CD14-positive monocyte (primary cell): ENCODE measurements at places on chromosomes 5 and 9.

- peak; percentile 18 for DNase-seq
Observed at GRCh38 chr9:136119061-136119882, 597 bp upstream of the TMEM250 start.

GRCh38 chr9:3969590-3970260 lies 330.1 kb downstream of the GLIS3 start:
- DNase-seq, result no peak

- no peak for DNase-seq
Observed at GRCh38 chr5:32059761-32060530, 114.2 kb downstream of the GOLPH3 start.

DNA sequence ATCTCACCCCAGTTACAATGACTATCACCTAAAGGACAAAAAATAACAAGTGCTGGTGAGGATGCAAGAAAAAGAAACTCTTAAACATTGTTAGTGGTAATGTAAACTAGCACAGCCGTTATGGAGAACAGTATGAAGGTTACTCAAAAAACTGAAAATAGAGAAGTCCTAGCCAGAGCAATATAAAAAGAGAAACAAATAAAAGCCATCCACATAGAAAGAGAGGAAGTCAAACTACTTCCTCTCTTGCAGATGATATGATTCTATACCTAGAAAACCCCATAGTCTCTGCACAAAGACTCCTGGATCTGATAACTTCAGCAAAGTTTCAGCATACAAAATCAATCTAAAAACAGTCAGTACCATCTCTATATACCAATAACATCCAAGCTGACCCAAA lies 221.5 kb upstream of the FAM174A start:
- peak; percentile 8 for DNase-seq

DNA sequence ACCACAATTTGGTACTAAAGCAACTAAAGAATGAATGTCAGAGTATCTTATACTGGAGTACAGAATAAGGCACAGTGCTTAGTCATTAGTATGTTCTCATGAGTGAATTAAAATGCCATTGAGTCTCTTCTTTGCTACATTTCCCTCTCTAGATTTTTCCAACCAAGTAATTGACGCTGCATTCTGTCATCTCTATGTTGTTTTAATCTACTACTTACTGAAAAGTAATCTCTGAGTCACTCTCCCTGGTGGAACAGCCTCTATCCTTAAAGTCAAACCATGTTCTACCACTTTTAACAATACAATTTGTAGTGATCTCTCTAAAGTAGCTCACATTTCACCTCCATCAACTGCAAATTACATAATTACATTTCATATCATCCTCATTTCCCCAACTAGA lies 495.1 kb downstream of the CDH18 start:
- DNase-seq, result no peak

DNA sequence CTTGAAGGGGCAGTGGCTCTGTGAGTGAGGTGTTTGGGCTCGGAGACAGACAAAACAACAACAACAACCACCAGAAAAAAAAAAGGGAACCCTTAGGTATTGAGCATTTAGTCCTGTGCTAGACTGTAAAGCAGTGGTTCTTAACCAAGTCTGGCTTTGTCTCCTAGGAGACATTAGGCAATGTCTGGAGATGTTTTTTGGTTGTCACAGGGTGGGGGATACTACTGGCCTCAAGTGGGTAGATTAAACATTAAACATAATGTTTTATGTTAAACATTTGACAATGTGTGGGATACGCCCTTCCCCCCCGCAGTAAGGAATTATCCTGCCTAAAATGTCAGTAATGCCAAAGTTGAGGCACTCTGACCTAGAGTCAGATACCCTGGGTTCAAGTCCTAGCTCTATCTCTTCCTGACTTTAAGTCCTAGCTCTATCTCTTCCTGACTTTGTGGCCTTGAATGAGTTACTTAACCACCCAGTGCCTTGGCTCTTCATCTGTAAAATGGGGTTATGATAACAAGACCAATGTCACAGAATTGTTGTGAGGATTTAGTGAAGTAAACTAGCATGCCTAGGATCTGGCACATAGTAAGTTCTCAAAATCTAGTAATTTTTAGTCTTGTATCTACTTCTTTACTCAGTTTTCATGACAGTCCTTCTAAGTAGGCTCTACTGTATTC lies 1.8 kb downstream of the TRIM32 start:
- DNase-seq, result no peak

- DNase-seq, result no peak
Observed at GRCh38 chr5:168879331-168879730, 300.2 kb upstream of the PANK3 start.

DNA sequence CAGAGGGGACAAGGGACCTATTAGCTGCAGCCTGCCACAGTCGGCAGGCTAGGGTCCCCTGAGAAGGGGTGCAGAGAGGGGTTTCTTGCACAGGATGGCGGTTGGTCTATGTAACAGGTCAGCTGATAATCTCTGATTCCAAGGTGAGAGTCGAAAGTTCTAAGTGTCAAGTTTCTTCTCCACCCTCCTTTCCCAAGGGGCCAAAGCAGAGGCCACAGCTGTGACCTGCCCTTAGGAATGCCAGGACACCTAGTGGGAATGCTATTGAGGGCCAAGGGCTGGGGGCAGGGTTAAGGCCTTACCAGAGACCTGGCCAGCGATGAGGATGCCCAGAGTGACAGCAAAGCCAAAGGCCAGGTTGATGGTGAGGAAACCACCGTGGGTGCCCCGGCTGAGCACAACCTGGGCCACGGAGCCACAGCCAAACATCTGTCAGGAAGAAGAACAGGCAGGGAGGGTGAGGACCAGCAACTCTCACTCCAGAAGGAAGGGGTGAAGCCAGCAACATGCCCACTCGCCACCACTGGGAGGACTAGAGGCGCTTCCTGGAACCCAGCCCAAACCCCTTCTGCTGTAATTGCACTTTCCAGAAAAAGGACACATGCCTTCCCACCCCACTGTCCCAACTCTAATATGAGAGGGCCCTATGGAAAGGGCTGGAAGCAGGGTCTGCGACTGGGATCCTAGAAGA lies 3.8 kb downstream of the AQP3 start:
- DNase-seq, result no peak
